ENCODE measurements at places on chromosomes 4 and X. TPM values are rescaled to one million over a fixed set of nuclear protein-coding genes. Genes with fewer than 3 reads are reported as not detected.

DNA sequence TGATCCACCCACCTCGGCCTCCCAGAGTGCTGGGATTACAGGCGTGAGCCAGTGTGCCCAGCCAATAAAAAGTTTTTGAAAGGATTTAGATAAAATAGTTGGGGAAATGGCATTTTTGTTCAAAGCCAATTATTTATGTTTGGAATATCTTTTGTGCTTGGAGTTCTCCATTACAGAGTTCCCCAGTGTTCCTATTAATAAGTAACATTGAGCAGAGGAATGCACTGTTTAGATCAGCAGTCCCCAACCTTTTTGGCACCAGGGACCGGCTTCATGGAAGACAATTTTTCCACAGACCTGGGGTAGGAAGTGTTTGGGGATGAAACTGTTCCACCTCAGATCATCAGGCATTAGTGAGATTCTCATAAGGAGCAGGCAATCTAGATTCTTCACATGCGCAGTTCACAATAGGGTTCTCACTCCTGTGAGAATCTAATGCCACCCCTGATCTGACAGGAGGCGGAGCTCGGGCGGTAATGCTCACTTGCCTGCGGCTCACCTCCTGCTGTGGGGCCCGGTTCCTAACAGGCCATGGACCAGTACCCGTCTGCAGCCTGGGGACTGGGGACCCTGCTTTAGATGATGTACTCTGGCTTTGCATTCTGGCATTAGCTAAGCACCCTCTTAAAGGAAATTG lies 8.3 kb downstream of the PKD2 start:
- DNase-seq = no peak

OTC gene
- not detected for total RNA-seq

DNA sequence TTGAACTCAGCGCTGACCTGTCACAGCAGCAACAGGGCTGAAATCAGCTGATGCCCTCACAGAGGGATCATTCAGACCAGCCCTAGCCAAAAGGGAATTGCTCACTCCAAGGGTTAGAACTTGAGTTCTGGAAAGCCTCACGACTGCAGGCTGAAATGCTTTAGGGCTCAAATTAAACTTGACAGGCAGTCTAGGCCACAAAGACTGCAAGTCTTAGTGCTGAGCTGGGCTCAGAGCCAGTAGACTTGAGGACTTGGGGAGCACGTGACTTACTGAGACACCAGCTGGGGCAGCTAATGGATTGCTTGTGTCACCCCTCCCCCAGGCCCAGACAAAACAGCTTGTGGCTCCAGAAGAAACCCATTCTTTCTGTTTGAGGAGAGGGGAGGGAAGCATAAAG lies 119.0 kb upstream of the SLC6A14 start:
- DNase-seq = peak; percentile 1

TLR2 gene
- total RNA-seq = 2.1 TPM

FAM47E gene
- 0.66 TPM for total RNA-seq

FAM199X gene
- 18.7 TPM for total RNA-seq

- no peak for DNase-seq
These were observed 69.8 kb downstream of the MTNR1A start for GRCh38 chr4:186485561-186486062.

TEX13C gene
- 0.07 TPM for total RNA-seq

DNA sequence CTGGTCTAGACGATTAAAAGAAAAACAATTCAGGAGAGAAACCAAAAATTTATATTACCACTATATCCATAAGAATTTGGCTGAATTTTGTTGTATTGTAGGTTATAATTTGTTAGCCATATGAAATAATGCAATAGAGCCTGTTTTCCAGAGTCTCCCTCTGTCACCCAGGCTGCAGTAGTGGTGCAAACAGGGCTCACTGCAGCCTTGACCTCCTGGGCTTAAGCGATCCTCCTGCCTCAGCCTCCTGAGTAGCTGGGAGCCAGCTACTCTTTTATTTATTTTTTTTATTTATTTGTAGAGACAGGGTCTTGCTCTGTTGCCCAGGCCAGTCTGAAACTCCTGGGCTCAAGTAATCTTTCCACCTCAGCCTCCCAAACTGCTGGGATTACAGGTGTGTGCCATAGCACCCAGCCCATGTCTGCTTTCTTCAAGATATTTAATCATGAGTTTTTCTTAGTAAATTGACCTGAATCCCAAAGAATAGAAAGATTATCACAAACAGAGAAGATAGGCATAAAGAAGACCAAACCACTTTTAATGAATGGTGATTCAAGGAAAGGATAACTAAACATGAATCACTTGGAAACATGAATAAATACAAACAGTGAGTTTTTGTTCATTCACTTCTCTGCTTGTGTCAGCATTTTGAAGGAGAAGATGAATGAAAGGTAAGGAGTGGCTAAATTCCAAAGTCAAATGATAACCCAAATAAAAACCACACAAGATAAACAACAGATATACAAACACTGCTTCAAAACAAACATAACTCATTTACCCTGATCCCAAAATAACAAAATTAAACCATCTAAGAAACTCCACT lies 82.1 kb downstream of the PPP3CA start:
- DNase-seq = no peak

DNA sequence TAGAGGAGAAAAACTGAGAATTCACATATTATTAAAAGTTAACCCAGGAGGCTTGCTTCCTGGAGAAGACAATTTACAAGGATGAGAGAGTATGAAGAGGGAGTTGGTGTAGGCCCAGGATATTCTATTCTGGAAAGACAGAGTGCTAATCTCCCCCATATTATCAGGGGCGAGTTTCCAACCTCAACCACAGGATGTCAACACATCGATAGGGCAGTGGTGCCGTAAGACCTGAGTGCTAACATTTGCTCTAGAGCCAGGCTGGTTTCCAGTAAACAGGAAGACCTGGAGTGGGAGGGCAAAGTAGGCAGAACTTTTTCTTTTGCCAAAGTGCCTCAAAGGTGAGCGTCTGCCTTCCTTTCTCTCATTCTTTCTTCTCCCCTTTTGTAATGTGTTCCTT lies 2.8 kb upstream of the AWAT1 start:
- no peak for DNase-seq

GRCh38 chr4:8766610-8767009 lies 105.0 kb downstream of the HMX1 start:
- no peak for DNase-seq

BMP3 gene
- total RNA-seq = 0.10 TPM

- no peak for DNase-seq
These were observed 7.6 kb upstream of the OPHN1 start for GRCh38 chrX:68440940-68441339.

IL21 gene
- total RNA-seq = not detected

USP17L13 gene
- total RNA-seq = not detected

DNA sequence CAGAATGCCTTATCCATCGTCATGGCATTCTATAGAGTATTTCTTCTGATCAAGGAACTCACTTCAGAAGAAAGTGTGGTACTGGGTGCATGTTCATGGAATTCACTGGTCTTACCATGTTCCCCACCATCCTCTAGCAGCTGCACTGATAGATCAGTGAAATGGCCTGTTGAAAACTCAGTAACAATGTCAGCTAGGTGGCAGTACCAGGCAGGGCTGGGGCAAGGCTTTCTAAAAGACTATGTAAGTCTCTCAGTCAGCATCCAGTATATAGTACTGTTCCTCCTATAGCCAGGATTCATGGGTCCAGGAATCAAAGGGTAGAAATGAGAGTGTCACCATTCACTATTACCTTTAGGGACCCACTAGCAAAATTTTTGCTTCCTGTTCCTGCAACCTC lies 15.8 kb upstream of the LDB2 start:
- DNase-seq = peak; percentile 69

DNA sequence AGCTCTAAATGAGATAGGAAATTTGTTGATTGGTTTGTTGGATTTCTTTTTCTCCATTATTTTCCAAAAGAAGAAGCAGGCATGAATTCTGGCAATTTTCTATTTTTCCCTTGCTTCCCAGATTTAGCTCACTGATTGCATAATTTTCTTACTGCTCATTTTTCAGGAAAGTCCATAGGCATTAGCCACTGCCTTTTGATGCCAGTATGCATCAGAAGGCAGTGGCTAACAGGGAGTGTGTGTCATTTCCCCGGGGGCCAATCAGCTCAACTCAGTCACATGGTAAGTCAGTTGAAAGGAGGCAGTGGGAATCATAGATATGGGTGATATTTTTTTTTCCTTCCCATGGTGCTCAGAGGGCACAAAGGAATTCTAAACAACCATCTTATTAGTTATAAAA lies 156.7 kb downstream of the TRIML1 start:
- DNase-seq = no peak

GRCh38 chr4:15586066-15586465 lies 69.1 kb downstream of the FBXL5 start:
- DNase-seq = no peak

LIMCH1 gene
- total RNA-seq = 1.5 TPM

DNA sequence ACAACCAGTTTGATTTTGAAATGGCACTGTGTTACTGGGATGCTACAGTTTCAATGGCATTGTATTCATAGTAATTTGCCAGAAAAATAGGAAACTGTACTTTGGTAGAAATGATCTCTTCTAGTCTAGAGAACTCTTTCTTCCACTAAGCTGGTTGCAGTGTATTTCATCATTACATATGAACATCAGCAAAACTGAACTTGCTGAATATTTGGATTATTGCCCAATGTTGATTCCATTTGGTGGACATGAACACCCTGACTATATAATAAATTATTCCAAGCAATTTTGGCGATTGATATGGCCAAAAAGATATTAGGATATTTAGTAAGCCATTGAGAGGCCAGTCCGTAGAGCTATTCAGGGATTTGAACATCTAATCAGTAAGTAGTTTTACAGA lies 191.8 kb upstream of the CXorf66 start:
- no peak for DNase-seq

CAPN6 gene
- 6.3 TPM for total RNA-seq

DNA sequence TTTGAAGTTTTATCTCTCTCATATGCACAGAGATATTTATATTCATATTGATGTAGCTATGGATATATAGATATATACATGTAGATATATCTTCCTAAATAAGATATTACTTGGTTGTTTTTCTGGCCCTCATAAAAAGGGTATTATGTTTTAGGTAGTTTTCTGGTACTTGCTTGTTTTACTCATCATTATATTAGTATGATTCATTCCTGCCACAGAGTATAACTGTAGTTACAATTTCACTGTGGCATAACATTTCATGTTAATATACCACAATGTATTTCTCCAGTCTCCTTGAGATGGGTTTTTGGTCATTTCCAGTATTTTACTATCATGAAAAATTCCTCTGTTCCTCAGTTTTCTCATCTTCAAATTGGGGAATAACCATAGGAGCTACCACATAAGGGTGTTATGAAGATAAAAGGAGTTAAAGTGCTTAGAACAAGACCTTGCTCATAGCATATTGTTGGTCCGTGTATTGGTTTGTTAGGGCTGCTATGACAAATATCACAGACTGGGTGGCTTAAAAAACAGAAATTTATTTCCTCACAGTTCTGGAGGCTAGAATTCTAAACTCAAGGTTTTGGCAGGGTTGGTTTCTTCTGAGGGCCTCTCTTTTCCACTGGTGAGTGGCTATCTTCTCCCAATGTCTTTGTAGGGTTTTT lies 129.7 kb downstream of the TMEM164 start:
- DNase-seq = no peak

DDX60 gene
- 3.6 TPM for total RNA-seq

DNA sequence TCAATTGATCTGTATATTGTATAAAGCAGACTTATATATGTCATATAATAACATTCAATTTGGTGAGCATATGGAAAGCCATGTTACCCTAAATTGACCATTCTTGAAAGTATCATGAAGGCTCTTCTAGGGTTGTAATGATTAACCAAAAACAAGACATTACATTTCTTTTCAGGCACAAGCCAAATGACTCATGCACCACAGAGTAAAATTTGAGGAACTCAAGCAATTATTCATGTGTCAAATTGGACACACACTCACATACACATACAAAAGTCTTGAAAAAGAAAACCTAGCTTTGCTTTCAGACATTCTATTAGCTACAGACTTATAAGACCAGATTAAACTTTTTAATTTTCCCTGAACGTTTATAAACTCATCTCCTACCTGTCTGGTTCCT lies 146.5 kb upstream of the PCDH18 start:
- no peak for DNase-seq

All from GM23338 (cell line).